ENCODE measurements at places on chromosomes 5 and 9. TPM values are rescaled to one million over a fixed set of nuclear protein-coding genes. Genes with fewer than 3 reads are reported as not detected.

The GRIA1 gene
- total RNA-seq, result 0.28 TPM

DNA sequence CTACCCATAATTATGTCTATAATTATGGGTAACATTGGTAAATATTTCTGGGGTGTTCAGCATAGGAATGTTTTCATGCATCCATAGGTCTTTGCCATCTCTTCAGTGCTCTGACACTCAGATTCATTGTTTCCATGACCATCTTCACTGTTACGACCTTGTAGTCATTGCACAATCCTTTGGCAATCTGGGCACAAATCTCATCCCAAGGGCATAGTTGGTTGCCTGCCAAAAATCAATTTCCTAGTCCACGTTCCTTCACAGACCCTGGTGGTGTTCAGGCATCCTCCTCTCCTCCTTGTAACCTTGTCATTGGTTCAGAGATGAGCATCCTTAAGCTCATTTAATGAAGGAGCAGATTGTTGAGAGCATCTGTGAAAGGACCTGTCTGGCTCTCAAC, 1400.7 kb downstream of the CDH12 start:
- no peak for DNase-seq

DNA sequence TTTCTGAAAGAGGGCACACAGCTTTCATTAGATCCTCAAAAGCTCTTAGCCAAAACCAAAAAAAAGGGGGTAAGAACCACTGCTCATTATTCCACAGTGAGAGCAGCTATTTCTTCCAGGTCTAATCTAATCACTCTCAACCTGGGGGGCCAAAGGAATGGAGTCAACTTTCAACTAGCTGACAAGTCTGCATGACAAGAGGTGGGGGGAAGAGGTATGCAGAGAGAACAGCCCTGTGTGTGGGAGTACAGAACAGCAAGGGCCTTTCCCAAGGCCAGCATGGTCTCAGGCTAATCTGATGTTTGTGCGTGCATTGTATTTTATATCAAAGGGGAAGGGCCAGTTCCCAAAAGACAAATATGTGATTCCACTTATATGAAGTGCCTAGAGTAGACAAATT, 36.9 kb upstream of the PIP5K1B start:
- no peak for DNase-seq

DNA sequence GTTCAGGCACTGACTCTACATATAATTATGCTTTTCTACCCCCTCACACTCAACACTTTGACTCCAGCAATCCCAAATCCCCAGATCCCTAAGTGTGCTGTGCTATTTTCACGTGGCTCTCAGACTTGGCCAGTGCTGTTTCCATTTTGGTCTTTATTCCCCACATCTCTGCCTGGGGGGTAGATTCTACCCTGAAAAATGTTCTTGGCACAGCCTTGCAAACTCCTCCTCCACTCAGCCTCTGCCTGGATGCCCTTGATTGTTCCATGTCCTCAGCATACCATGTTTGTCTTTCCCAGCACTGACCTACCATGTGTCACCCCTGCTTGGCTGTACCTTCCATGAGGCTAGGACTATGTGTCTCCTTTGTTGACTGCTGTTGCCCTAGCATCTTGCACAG, 43.0 kb downstream of the FXN start:
- no peak for DNase-seq

DNA sequence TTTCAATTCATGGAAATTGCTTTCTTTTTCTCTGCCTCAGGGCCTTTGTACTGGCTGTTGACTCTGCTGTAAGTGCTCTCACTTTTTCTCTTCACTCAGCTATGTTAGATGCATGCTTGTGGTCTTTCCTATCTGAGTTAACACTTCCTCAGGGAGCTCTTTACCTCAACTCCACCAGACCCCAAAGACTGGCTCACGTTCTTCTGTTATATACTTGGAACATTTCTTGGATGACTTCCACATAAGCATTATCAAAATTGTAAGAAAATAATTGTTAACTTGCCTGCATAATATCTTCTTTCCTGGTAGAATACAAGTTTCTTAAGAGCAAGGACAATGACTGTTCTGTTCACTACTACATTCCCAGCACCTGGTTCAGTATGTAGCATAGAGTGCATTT, 455.9 kb downstream of the EBF1 start:
- DNase-seq, result no peak

Data from H7 (cell line).